ENCODE measurements at places on chromosomes 16 and 17.

DNA sequence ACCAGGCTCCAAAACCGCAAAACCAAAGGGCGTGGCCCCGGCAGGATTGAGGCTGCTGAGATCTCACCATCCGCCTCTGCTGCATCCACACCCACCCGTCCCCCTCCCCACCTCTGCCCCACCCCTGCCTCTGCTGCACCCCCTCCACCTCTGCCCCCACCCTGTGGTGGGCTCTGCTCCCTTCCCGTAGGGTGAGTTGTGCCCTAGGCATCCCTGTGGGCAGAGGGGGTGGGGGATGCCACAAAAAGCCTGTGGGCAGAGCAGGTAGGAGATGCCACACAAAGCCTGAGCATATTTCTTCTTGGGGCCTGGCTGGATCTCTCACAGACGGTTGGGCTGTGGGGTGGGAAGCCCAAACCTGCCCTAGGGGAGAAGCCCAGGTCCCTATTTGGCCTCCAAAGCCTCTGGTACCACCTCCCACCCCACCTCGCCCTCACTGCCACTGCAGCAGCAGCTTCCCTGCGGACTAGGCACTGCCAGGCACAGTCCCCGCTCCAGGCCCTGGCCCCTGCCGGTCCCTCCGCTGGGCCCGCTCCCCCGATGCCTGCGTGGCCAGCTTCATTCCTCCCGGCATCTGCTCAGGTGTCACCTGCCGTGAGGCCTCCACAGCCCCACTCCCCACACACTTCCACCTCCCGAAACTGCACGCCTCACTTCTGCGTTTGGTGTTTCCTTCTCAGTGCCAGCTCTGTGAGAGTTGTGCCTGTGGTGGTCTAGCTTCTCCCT is 11.3 kb upstream of the PABPN1L start:
- DNase-seq, result no peak

DNA sequence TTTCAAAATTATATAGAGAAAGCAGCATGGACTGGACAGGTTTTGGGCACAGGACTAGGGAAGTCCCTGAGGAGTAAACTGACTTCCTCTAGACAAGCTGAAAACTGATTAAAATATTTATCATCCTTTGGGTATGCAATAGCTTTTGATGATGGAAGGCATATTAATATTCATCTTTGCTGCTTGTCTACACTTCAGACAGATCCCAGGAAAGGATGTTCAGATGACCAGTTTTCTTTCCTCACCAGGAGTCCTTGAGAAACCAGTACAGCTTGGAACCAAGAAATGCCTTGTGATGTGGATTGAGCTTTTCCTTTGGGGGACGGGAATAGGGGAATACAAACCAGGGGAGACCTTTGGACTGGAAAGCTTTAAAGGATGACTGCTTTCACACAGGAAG is 195.5 kb downstream of the FTO start:
- no peak for DNase-seq

- DNase-seq, result peak; percentile 99
Observed at GRCh38 chr16:11792410-11793241, 4.4 kb downstream of the ZC3H7A start.

DNA sequence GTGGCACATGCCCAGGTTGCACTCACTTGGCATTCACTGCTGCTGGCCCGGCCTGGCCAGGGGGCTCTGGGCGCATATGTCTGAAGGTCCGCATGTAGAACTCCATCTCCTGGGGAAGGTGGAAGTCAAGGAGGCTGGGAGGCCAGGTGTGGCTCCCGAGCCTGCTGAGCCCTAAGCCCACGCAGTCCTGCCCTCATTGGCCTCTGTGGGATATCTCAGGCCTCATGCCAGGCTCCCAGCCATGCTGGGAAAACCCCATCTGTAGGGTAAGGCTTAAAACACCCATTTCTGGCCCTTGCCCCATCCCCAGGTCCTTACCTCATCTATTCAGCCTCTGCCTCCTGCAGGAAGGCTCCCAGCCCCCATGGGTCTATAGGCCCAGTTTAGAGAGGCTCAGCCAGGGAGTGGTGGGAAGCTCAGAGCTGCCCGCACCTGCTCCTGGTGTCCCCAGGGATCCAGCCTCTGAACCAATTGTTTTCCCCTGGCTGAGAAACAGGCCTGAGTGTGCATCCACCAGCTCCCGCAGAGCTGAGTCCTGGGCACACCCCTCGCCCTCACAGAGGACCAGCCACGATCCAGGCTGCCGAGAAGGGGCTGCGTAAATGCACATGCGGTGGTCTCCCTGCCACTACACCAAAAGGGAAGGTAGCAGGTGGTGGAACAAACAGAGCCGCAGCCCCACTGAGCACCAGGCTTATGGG is 2.3 kb upstream of the TPPP3 start:
- DNase-seq, result peak; percentile 68

- DNase-seq, result no peak
Observed at GRCh38 chr16:85777583-85778310, 21.6 kb downstream of the EMC8 start.

DNA sequence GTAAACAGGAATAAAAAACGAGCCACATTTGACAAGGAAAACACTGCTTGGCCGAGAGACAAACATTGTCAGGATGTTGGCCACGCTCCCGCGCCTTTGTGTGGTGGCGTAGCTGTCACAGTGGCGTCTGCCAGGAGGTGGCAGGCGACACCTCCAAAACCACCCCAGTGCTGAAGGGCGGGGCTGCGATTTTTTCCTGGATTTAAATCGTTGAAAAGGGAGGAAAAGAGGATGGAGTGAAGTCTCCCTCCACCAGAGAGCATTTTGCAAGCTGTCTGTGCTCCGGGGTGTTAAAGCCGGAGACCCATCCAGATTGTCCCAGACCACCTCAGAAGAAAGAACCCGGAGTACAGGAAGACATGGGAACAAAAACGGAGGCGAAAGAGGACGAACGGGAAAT is 12.7 kb downstream of the MRM3 start:
- peak; percentile 55 for DNase-seq

DNA sequence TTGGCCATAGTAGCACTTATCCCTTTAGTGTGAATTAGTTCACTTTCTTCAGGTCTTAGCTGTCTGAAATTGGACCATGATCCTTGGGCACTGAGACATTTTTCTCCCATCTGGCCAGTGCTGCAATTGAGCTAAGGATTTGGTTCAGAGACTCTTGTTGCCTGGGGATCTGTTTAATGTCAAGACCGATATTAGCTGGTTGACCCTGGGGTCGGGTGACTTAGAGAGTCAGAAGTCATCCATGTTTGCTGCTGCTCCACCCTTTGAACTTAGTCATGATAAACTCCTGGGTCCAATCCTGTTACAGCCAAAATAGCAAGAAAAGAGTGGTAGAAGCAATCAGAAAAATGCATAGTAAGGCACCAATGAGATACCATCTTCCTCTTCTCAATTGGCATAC is 45.8 kb upstream of the TOX3 start:
- DNase-seq, result no peak

GRCh38 chr17:58539698-58540097 is 25.3 kb upstream of the MTMR4 start:
- no peak for DNase-seq

DNA sequence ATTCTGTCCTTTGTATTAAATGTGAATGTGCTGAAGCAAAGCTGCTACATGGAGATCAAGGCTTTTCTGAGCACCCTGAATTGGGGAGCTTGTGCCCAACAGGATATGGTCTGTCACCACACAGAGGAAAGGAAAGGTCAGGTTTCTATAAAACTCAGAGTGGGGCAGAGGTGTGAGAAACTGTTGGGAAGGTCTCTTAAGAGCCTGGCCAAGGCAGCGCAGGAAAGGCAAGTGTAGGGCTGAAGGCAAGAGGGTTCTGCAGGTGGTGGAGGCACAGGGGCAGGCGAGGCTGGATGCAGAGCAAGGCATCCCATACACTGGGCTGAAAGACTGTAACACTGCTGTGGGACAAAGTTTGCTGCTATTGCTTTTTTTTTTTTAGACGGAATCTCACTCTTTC is 8.1 kb downstream of the COX6A2 start:
- no peak for DNase-seq

- DNase-seq, result no peak
Observed at GRCh38 chr17:56887552-56888467, 26.0 kb downstream of the TRIM25 start.

DNA sequence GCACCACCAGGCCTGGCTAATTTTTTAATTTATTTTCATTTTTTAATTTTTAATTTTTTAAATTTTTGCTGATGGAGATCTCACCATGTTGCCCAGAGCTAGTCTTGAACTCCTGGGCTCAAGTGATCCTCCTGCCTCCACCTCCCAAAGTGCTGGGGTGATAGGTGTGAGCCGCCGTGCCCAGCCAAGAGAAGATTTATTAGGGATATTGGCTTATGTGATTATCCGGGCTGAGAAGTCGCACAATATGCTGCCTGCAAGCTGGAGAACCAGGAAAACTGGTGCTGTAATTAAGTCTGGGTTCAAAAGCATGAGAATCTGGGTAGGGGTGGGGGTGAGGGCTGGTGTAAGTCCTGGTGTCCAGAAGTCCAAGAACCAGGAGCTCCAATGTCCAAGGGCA is 2.5 kb upstream of the C16orf90 start:
- no peak for DNase-seq

GRCh38 chr16:24826817-24827566 is 18.8 kb upstream of the SLC5A11 start:
- no peak for DNase-seq

DNA sequence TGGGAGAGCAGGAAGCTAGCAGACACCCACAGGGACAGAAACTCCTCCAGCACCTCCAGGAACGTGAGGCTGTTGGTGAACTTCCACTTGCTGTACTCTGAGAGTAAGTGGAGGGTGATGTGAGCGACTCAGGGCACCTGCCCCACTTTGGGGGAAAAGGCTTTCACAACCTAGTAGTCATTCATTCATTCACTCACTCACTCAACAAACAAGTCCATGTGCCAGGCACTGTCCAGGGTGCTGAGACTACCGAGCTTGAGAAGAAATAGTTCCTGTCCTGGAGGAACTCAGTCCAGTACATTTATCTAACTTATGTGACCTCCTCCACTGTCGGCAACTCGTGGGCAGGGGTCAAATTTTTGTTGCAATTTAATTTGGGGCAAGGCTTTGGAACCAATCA is 26.6 kb downstream of the LGALS9 start:
- no peak for DNase-seq

- DNase-seq, result no peak
Observed at GRCh38 chr16:17440131-17440530, 30.6 kb downstream of the XYLT1 start.

DNA sequence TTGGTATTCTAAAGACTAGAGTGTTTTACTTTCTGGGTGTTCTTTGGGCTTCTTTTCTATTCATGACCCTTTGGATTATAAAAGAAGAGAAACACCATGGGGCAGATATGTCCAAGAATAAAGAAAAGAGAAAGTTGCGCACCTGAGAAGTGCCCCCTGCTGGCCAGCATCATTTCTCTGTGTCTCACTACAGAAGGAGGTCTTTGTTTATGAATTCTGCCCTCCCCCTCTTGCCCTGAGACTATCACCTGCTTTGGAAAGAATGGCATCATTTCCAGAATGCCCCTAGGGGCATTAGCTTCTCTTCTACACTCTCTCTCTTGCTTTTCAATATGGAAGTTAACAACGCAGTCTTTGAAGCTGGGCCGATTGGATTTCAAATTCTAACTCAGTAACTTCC is 45.0 kb downstream of the CDH13 start:
- no peak for DNase-seq

DNA sequence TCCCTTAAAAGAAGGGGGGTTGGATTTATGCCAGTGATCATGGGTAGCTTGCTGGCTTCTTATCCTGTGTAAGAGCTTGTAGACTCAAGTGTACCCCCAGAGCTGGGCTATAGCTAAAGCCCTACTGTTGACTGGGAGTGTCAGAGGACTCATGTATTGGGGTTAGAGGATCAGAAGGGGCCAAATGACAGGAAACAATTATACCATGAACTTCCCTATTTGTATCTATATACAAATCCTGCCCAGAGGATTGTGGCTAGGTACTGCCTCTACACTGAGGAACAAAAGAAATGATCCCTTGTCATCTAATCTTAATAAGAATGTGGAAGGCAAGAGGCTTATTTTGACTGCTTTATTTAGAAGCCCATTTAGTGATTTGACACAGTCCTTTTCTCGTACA is 14.3 kb downstream of the ZP2 start:
- no peak for DNase-seq

DNA sequence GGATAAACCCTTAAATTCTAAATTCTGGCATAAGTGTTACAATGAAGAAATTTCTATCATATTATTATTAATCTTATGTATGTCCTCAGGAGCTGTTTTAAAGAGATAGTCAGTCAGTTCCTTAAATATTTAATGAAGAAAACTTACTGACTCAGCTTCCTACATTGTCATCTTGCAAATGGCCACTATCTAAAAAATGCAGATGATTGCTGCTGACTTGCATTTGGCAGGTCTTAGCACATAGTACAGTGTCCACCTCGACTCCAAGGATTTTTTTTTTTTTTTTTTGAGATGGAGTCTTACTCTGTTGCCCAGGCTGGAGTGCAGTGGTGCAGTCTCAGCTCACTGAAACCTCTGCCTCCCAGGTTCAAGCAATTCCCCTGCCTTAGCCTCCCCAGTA is 55.1 kb upstream of the CORO6 start:
- DNase-seq, result no peak

- no peak for DNase-seq
Observed at GRCh38 chr17:82458885-82459424, 414 bp downstream of the NARF start.

- DNase-seq, result no peak
Observed at GRCh38 chr17:17792551-17793377, 44.0 kb downstream of the SREBF1 start.

- DNase-seq, result no peak
Observed at GRCh38 chr17:80372456-80372855, 42.5 kb upstream of the ENDOV start.

DNA sequence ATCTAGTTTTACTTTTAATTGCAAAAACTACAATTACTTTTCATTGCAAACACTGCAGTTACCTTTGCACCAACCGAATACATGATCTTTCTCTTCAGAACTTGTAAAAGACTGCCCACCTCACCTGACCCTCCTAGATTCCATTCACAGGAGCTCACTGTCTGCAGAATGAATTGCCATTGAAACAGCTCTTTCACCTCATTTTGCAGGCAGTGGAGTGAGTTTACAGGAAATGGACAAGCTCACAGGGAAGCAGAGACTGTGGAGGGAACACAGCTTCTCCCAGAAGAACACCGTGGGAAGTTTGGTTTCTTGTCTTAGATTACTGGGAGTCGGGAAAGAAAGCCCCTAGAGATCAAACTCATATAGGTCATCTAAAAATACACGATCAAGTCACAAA is 439.7 kb upstream of the RBFOX1 start:
- DNase-seq, result no peak

- no peak for DNase-seq
Observed at GRCh38 chr17:3885970-3886369, 6.9 kb downstream of the CAMKK1 start.

GRCh38 chr16:66996324-66996982 is 8.1 kb downstream of the CES4A start:
- no peak for DNase-seq

DNA sequence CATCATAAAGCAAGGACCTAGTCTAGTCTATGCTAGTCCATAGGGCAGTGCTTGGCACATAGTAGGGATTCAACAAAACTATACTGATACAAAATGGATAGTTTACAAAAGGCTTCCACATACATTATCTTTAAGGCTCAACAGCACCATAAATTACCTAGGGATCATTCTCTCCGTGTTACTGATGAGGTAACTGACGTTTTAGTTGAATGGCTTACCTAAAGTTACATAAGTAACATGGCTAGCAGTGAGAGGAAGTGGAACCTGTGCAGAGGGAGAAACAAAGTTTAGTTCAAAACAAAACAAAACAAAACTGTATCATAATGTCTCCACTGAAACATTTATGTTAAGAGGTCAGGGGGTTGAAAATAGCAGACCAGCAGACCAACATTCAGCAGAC is 7.9 kb downstream of the RPTOR start:
- no peak for DNase-seq

GRCh38 chr17:64455993-64456885 is 7.3 kb downstream of the MILR1 start:
- no peak for DNase-seq
